Activated gamma-delta T cell (primary cell): ENCODE measurements at places on chromosomes 2 and 18.

DNA sequence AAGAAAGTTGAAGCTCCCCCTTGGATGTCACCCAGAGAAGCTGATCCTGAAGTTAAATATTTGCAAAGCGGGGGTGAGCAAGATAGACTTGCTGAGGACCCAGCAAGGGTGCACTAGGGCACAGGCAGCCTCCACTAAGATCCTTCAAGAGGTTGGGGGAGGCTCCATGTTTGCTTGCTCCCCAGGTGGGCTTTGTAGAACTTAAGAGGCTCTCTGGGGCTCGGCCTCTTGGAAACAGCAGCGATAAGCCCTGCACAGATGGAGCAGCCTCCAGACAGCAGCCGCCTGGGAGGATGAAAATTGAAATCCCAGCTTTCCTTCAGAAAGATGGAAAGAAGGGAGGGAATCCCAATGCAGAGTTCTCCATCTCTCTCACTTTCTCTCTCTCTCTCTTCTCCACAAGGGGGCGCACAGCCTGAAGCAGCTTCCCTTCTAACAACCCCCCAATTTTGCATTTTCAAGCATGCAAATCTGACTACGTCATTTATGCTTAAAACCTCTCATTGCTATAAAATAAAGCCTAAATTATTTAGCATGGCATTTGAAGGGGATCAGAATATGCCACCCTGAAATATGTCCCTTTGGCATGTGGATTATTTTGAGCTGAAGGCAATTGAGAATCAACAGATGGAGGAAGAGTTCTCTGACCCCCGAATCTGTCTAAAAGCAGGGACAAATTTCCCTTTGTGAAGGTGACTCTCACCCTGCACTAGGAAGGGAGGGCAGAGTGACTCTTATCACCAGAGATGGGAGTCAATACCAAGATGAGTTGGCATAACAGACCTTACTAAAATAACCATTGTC, 185.7 kb upstream of the KLHL29 start:
- DNase-seq: no peak

DNA sequence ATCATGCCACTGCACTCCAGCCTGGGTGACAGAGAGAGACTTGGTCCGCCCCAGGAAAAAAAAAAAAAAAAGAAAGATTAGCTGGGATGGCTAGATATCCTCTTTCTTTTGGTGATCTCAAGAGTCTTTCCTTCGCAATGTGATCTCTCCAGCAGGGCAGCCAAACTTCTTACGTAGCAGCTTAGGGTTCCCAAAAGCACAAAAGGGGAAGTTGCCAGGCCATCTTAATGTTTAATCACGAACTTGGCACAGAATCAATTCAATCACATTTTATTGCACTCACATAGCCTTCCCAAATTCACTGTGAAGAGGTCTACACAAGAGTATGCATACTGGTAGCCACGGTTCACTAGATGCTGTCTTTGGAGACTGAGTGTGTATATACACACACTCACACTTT, 53.1 kb downstream of the VIL1 start:
- DNase-seq: no peak

- DNase-seq: no peak
Measured at GRCh38 chr2:103387888-103388287, 626.1 kb downstream of the TMEM182 start.

DNA sequence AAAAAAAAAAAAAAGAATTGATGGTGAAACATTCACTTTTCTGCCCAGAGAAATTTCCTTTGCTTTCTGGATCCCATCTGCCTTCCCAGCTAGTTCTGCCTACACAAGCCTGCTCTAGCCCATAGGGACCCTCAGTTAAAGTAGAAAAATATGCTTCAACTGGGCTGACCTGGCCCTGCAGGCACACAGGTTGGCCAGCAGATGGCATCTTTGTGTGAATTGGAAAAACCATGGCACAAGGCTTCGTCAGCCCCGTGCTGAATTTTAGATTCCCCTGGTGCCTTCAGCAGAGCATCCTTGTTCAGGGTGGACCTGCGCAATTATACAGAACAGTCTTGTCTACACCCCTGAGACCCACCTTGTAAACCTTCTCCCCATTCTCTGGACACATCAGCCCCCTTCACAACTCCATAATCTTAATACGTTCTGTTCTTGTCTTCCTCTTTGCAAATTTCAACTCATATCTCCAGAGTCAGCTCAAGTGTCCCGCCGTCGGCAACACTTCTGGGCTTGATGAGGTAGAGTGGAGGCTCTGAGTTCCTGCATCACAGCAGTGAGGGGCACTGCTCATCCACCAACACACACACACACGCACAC, 114.5 kb downstream of the INSIG2 start:
- DNase-seq: no peak

DNA sequence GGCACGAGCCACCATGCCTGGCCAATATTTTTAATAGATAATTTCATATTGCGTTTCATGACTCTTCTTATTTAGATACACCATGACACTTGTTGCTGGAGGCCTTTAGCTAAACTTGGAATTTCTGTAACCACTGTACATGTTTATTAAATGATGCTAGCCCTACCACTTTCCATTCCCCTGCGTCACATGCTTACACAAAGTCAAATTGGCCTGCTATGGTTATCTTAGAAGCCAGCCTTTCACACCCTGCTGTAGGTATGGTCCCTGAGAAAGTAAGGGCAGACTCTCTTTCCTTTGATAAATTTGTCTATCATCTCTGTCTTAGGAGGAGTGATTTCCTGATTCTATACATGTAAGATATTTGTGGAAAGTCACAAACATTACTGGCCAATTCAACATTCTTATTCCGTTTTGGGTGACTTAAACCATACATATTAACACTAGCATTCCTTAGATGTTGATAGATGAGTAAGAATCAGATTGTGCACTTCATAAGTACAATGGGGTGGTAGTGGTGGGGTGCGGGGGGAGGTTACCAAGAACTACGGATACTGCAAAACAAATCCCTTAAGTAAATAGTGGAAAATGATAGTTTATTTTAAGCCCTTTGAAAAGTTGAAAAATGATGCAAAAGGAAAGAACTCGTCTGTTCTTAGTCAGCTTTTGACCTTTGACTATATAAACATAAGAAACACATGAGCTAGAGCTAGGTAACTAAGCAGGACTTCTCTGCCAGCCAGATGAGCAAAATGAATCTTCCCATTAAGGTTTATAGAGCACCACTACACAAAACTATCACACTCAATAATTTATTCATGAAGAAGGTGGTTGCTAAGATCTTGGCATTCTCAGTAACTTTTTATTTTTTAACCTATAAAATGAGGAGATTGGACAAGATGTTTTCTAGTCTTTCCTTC, 7.9 kb upstream of the NDUFV2 start:
- DNase-seq: no peak

DNA sequence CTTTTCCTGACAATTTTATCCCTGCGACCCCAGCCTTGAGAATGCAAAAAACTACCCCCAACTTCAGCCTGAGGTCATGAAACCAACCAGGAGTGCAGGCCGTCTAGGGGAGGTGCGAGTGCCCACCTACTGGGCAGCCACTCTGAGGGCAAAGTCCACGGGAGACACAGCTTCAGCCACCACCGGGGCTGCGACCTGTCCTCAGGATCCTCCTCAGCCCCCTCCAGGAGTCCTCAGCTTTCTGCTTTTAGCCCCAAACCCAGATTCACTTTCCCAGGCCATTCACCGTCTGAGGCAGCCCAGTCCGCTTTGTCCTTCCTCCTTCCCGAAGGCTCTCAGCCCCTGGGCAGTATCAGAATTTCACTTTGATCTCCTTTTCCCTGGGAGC, 210.2 kb upstream of the TNP1 start:
- DNase-seq: no peak

GRCh38 chr18:28036488-28036887, 140.4 kb downstream of the CDH2 start:
- no peak for DNase-seq

DNA sequence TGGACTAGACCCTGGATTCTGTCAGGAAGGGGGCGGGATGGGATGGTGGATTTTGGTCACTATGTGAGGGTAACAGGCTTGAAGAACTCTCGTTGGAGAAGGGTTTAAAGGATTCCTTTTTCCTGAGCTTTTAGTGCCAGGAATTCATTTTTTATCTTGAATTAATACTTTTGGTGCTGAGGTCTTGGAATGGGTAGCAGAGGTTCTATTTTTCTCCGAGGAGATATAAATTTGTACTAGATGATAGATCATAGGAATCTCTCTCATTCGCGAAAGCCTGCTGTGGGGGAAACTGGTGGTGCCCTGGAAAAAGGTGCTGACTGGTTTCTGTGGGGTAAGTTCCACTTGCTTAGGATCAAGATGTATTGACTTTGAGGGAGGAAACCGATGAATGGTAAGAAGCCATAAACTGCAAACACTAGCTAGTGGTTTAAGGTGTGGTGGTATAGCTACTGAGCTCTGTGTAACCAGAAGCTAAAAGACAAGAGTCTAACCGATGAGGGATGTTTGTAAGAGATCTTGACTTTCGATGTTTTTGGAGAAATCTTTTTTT, 706 bp downstream of the AGPS start:
- DNase-seq: no peak

DNA sequence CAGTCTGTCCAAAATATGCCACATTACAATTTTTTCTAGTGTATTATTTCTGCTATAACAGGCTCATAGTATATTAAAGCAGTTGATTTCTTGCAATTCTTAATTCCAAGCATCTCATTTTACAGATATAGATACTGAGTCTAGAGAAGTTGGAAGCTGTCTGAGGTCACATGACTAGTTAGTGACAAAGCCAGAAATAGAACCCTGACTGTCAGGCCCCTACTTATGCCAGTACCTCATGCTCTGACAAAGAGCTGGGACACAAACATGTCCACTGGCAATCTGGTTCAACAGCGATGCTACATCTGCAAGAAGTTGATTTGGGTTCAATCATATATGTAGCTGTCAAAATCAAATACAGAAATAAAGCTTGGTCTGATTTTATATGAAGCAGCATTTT, 750.4 kb upstream of the FAM98A start:
- DNase-seq: no peak

- DNase-seq: peak; percentile 16
Measured at GRCh38 chr18:56637711-56638231, 621 bp downstream of the TXNL1 start.

DNA sequence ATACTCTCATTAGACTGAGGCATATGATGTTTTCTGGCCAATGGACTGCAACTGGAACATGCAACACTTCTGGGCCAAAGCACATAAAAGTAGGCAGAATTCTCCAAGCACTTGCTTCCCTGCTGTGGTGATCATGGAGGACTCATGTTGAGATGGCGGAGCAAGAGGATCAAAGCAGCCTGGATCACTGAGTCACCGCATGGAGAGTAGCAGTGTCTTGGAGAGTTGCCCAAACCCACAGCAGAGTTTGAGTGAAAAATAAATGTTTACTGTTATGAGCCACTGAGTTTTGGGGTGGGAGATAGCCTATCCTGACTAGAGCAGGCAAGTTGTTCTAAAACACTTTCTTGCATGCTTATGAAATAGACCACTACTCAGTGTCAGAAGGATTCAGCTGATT, 359.5 kb downstream of the ZNF521 start:
- DNase-seq: no peak

- DNase-seq: no peak
Measured at GRCh38 chr2:158458617-158458920, 1.8 kb downstream of the PKP4 start.
